ENCODE measurements at places on chromosomes 5 and 9. TPM values are rescaled to one million over a fixed set of nuclear protein-coding genes. Genes with fewer than 3 reads are reported as not detected.

DNA sequence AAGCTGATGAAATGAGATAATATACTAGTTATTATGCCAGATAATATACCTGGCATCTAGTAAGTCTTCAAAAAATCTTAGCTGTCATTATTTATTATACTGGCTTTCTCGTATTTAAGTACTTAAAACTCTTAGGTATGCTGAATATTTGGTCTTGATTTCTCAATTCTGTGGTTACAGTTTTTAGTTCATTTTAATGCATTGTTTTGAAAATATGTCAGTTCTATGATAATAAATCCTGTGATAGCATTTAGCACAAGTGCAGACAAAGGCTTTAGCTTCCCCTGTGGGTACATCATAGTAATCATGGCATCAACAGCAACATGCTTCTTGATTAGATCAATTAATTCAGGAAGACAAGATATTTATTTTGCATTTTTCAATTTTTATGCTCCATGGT is 133.0 kb downstream of the SMC2 start:
- DNase-seq, result no peak

DNA sequence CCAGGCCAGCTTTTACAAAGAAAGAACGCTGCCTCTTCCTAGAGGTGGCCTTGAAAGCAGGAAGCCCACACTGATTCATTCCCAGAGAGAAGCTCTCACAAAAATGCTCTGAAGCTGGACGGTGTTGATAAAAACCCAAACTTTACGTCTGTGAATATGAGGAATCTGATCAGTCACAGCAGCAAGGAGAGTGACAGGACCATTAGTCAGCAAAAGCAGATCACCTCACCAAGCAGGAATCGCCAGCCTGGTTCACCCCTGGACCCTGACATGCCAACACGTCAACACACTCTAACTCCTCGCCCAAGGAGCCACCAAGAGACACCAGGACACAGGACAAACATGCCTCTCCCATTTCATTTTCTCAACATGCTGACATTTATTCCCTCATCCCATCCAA is 70.6 kb upstream of the ZNF622 start:
- DNase-seq, result no peak

DNA sequence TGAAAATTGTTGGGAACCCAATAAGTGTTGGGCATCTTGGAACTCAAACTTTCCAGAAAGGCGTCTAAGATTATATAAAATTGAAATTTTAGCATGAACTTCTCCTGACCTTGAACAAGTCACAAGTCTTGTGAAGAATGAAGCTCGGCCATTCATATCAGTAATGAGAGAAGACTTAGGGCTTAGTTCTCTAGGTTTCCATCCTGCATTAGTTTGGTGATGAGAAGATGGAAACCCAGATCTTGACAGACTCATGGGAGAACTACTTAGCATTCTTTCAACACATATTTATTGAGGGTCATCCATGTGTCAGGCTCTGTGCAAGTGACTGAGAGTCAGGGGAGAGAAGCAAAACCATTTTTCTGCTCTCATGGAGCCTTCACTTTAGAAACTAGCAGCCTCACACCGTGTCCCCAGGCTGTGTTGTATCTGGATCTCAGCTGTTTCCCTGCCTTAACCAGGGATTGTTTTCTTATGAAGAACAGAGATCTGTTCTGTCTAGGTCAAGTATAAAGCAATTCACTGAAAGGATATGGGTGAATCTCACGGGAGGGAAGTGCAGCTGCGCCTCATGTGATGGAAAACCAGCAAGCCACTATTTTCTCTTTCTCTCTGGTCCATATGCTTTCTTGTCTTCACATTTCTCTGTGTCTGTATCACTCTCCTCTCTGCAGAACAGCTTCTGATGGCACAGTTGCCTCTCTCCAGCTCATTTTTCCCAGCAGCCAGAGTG is 3.4 kb downstream of the GARNL3 start:
- DNase-seq, result no peak

DNA sequence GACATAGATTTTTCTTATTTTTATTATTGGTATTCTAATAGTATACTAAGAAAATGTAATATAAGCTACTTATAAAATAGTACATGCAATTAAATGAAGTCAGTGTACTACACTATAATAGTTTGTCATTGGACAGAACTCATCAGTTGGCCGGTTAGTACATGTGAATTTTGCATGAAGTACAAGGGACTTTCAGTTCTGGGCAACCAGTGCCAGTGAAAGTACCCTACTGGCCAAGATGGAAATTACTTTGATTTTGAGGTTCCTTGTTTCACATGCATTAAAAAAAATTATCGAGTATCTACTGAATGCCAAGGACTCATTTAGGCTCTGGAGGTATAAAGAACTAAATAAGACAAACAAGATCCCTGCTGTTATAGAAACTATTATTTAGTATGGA is 213.4 kb upstream of the ELL2 start:
- no peak for DNase-seq

- DNase-seq, result no peak
These were observed 694.6 kb downstream of the DNAH5 start for GRCh38 chr5:13249854-13250253.

DNA sequence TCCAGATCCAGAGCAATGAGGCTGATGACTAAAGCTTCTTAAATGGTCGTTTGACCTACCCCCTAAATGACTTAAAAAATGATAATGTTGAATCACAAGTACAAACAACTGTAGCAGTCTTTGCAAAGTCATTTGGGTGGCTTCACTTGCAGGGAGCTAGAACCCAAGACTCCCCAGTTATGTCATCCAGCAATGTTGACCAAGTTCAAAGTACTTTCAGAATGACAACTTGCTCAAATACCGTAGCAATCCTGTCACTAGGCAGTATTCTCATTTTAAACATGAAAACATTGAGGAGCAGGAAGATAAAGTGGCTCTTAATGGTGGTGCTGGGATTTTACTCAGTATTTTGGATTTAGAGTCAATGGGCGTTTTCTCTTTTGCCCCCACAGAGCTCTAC is 1217.0 kb upstream of the DMAC1 start:
- no peak for DNase-seq

DNA sequence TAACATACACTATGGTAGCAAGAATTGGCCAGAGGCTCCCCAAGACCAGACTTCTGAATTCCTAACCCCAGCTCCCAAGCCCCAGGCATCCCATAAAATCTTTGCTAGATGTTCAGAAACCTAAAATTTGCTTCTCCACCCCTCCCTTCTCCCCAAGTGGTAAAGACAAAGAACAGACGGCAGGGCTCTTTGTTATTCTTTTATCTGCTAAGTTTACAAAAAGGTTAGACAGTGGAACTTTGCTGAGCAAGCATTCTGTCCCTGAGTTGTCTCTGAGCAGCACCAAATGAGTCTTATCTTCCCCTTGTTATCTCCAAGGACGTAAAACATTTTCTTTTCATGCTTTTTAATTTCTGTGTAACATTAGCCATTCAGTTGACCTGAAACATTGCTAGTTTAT is 30.2 kb downstream of the TJP2 start:
- no peak for DNase-seq

The SLC36A2 gene
- total RNA-seq, result not detected

The HSD17B3 gene
- total RNA-seq, result 0.35 TPM

All from CD8-positive, alpha-beta memory T cell (primary cell).